ENCODE measurements at places on chromosomes 7 and 10.

GRCh38 chr7:156772725-156773124 lies 120.3 kb downstream of the LMBR1 start:
- no peak for DNase-seq

DNA sequence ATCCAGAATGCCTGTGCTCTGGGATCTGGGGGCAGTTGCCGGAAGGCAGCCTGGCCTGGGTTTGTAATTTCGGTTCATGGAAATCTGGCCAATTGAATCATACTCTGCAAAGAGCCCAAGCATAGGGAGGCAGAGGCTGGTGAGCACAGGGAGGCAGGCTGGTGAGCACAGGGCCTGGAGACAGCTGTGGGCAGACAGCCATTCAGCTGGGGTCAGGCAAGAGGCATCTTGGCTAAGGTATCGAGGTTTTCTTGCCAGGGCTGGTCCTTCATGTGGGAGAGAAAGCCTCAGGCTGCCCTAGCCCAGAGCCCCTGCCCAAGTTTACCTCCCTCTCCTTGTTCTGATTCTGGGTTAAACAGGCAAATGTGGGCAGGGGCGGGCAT lies 63.7 kb upstream of the BAIAP2L1 start:
- no peak for DNase-seq

DNA sequence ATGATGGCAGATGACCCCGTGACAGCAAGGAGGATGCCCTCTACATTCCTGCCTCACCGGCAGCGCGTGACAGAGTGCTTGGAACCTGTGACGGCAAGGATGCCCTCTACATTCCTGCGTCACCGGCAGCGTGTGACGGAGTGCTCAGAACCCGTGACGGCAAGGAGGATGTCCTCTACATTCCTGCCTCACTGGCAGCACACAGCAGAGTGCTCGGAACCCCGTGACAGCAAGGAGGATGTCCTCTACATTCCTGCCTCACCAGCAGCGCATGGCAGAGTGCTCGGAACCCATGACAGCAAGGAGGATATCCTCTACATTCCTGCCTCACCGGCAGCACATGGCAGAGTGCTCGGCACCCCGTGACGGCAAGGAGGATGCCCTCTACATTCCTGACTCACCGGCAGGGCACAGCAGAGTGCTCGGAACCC lies 231.0 kb downstream of the DIP2C start:
- no peak for DNase-seq

GRCh38 chr7:150378115-150378852 lies 846 bp upstream of the ZNF775 start:
- peak; percentile 75 for DNase-seq

GRCh38 chr7:77553123-77553522 lies 16.0 kb downstream of the PTPN12 start:
- no peak for DNase-seq

DNA sequence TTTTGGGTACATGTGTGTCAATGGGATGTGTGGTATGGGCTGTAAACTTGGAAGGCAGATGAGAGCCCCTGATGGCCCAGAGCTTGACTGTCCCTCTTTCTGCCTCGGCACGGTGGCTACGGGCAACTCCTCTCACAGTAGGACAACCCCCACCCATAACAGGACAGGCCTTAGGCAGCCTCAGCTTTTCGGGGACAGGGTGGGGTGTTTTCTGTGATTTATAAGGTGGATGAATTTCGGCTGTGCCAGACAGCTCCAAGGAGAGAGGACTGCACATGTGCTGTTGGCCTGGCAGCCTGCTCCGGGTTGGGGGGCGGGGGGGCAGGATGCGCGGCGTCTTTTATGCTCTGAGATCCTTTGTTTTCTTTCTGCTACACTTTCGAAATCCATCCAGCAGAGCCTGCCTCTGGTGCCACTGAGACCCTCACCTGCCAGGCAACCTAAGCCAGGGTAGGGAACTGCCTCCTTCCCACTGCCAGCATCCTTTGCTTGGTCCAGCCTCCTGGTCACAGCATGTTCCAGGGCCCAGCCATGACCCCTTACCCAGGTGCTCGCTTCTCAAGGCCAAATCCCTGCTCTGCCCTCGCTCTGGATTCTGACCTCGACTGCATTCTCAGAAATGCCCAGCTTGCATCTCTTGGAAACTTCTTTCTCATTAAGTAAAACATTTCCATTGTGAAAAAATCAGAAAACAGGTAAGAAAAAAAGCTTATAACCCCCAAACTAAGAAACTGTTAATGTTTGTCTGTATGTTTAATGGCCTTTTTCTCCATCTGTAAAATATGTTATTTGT lies 15.4 kb upstream of the BTBD16 start:
- DNase-seq, result no peak

DNA sequence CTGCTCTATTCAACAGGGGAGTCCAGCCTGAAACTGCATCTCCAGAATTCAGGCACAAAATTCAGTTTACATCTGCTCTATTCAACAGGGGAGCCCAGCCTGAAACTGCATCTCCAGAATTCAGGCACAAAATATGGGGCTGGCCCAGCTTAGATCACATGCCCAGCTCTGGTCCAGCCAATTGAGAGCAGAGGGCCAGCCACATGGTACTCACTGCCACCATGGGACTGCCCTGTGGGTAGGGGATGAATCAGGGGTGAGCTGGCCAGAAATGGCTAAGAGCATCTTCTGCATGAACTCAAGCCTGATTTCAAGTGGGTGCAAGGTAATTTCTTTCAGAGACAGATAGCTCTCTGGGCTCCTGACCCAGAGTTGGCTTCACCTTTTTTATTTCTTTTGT lies 156.6 kb upstream of the LYZL2 start:
- DNase-seq, result no peak

GRCh38 chr10:104487794-104488438 lies 134.3 kb downstream of the CFAP58 start:
- no peak for DNase-seq

GRCh38 chr10:1132584-1132983 lies 76.4 kb downstream of the WDR37 start:
- no peak for DNase-seq

DNA sequence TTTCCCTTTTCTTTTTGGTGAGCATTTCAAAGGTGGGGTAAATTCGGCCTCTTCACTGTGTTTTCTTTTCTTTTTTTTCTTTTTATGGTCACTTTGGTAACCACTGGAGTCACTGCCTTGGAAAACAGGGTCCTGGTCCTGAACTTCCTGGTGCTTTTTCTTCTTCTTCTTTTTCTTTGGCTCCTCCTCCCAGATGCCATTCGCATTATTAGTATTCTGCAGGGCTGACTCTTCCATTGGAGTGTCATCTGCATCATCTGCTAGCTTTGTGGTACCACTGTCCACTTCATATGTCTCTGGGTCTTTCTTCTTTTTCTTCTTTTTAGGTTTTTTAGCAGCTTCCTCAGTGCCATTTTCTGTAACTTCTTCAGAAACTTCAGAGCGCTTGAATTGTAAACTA lies 10.5 kb downstream of the POLR1F start:
- DNase-seq, result no peak
